Epithelial cell of esophagus (primary cell): ENCODE measurements at places on chromosomes 3 and 15.

GRCh38 chr3:38009807-38010591 is 19.4 kb downstream of the VILL start:
- no peak for DNase-seq

GRCh38 chr3:34934660-34935059 is 704.7 kb upstream of the ARPP21 start:
- DNase-seq, result no peak

- DNase-seq, result no peak
Measured at GRCh38 chr15:36117296-36117787, 462.1 kb upstream of the CDIN1 start.

DNA sequence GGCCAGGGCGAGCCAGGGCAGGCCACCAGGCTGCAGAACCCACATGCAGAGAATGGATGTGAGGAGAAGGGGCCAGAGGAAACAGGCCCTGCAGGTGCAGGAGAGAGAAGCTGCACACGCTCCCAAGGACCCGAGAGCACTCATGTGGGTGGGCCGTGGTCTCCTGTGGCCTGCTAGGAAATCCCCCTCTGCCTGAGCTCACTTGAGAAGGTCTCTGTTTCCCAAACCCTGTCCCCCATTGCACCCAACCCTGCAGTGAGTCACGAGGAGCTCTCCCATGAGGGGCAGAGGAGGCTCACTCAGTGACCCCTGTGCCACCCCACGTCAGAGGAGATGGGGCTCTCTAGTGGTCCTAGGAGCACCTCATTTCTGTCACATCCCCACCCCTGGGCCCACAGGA is 111.1 kb downstream of the KLF13 start:
- DNase-seq, result no peak

DNA sequence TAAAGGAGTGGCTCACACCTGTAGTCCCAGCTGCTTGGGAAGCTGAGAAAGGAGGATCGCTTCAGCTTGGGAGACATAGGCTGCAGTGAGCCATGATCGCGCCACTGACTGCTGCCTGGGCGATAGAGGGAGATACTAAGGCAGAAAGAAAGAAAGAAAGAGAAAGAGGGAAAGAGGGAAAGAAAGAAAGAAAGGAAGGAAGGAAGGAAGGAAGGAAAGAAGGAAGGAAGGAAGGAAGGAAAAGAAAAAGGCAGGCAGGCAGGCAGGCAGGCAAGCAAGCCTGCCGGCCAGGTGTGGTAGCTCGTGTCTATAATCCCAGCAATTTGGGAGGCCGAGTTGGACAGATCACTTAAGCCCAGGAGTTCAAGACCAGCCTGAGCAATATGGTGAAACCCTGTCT is 15.3 kb downstream of the SLC28A1 start:
- no peak for DNase-seq

DNA sequence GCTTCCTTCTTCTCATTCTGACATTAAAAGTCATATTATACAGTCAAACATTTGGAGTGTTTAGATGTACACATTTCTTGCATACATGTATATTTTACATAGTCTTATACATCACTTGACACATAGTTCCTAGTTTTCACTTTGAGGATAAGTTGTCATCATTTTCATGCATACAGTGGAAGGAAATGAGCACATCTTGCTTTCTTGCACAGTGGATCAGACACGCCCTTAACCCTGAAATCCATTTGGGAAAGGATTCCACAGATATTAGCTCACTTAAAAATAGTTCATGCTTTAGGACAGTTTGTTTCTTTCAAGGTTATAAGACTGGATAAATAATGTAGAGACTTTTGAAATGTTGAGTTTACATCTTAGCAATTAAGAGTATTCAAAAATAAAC is 148.6 kb upstream of the MME start:
- DNase-seq, result peak; percentile 51

DNA sequence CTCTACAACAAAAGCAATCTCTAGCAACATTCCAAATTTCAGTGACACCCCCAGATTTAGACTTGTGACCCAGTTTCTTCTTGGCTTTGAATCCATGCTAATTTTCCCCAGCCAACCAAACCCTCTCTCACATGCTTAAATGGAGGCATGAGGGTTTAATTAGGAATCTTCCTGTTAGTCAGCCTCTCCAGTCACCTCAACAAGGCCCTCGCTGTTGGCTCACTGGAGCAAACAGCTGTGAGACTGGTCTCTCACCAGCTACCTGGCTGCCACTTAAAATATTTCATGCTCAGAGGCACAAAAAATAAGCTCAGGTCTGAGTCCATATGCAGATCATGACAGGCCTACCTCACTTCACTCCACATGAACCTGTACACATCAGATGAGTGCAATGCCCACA is 630.4 kb upstream of the ADAMTS9 start:
- DNase-seq, result no peak

DNA sequence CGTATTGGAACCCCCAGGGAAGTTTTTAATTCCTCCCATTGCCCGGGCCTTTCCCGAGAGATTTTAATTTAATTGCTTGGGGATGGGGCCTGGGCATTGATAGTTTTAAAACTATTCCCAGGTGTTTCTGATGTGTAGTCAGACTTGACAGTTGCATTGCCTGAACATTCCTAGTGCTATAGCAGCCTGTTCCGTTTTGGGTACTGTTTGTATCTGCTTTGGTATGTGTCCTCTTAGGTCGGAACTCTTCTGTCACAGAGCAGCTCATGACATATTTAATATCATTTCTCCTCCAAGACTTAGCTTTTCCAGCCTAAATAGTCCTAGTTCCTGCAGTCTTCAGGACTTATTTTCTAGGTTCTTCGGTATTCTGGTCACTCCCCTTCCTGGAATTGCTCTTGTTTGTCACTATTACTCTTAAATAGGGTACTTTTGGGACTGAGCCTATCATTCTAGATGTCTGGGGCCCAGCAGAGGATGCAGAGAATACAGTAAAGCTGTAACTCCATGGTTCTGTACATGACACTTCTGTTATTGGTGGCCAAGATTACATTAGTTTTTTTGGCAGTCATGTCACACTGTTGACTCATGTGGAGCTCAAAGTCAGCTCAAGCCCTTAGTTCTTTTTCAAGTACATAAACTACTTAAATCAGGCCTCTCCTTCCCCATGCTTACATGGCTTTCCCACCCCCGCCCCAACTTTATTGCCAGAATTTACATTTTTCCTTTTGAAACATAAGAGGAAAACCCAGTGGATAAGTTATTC is 81.5 kb downstream of the BBX start:
- DNase-seq, result no peak

DNA sequence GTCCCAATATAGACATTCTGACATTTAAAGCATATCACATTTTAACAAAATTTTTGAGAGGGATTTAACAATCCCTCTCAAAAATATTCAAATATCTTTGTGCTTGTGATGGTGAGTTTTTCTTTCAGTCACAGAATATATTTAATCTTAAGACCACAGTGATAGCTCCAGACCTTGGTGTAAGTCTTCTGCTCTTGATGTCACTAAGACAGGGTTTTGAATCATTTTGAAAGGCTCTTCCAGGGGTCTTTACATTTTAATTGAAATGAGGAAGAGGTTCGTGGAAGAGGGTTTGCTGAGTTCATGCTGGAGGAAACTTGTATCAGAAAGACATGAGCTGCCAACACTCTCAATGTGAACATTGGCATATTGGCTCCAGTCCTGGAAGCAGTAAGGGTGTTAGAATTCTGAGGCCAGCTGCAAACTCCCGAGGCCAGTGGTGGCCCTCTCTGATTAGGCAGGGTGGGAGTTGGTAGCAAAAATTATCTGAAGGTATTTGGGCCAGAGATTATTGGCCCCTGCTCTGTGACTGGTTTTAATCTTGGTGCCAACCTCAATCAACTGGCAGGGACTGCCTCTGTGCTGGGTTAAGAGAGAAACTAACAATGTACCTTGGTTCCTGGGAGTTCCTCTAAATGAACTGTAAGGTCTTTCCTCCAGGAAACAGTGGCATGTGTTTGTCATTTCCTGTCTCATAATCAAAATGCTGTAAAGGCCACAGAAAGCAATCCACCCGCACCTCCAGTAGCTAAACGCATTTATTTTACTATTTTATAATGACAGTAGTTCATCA is 5.3 kb downstream of the POU1F1 start:
- no peak for DNase-seq

- no peak for DNase-seq
Measured at GRCh38 chr3:187019542-187020072, 89.3 kb downstream of the ST6GAL1 start.

- peak; percentile 25 for DNase-seq
Measured at GRCh38 chr15:60254416-60254815, 143.4 kb downstream of the ANXA2 start.

GRCh38 chr3:13068269-13069010 is 4.8 kb downstream of the IQSEC1 start:
- DNase-seq, result no peak

DNA sequence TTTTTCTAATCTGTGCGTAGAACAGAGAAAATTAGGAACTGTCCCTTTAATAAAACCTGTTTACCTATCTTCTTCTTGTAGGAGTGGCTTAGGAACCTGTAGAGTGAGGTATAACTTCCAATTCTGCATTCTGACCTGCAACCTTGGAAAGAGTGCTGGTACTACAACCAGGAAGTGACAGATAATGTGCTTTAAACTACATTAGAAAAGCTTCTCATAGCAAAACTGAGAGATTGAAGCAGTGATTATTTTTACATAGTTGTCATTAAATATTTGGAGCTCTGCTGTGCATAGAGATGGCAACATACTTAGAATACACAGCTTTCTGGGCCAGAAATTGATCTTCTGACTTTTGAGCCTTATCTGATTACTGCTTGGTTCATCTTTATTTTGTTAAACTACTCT is 50.4 kb upstream of the ZDHHC23 start:
- peak; percentile 76 for DNase-seq

DNA sequence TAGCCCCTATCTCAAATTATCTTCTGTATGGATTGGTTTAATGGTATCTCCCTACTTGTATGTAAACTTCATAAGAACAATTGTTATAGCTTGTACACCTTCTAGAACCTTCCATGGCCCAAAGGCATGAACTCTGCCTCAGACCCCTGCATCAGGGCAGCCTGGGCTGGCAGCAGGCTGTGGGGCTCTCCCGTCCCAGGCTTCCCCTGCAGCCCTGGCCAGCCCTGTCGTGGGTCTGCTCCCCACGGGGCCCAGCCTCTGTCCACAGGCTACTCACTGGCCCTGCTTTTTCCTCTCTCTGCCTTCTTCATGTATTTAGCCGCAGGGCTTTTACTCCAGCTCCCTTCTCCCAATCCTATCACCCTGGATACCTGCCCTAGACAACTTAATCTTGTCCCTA is 4.4 kb downstream of the SCN5A start:
- DNase-seq, result no peak

DNA sequence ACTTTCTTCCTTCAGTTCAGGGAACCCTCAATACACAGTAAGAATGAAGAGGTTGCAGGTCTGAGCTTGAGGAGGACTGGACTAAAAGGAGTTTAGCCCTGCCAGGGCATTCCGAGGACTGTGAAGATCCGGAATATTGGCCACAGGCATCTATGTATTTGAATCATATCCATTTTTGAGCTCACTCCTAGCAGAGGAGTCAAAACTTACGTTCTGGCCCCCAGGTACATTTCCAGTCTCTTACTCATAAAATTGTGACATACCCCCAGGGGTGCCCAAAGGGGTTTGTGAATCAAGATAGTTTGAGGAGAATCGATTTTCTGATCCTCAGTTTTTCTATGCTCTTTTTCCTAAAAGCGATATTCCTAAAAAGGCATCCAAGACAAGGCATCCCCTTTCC is 27.6 kb upstream of the SRP14 start:
- peak; percentile 36 for DNase-seq

DNA sequence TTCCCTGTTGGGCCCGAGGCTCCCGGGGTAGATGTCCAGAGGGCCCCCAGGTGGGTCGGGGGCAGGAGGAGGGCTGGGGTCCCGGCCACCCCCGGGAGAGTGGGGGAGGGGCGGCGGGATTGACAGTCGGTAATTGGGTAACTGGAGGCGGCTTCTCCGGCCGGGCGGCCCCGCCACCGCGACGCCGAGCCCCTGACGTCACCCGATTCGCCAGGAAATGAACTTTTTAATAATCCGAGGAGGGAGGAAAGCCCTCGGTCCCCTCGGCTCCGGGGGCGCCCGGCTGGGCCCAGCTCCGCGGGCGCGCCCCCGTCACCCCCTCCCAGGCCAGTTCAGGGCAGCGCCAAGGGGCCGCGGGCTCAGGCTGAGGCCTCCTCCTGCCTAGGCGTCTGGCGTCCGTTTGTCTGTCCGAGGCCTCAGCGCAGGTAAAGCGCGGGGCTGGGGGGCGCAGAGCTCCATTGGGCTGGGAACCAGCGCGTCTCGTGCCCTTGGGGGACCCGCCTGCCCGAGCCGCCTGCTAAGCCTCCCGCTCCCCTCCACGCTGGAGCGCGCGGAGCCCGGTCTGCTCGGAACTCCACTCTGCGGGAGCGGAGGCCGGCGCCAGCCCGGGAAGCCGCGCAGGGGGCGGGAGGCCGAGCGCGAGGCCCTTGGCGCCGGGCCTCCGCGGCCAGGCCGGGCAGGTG is 3.9 kb downstream of the GATA2 start:
- peak; percentile 19 for DNase-seq

DNA sequence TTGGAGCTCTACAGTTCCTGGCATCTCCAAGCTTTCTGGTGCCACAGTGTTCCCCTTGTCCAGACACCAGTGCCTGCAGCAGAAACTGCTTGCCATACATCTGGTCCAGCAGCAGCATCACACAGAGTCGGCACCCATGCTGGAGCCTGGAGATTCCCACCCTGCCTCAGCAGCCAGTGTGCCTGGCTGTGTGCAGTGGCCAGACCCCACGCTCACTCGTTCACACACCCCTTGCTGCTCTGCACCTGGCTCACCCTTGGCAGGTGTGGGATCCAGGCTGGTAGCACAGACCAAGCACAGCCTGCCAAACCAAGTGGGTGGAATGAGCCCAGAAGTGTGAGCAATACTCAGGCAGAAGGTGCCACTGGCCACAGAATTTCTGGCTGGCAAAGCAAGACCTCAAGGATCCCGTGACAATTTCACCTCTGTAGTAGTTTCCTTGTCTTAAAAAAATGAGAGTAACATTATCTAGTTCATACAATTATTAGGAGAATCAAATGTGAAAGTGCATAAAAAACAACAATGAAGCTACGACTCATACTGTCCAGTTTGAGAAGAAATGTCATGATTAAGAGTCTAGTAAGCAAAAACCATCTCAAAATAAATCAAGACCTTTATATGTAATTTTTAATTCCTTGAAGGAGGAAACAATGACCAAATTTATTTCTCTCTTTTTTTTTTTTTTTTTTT is 22.9 kb upstream of the ZBED2 start:
- peak; percentile 12 for DNase-seq

DNA sequence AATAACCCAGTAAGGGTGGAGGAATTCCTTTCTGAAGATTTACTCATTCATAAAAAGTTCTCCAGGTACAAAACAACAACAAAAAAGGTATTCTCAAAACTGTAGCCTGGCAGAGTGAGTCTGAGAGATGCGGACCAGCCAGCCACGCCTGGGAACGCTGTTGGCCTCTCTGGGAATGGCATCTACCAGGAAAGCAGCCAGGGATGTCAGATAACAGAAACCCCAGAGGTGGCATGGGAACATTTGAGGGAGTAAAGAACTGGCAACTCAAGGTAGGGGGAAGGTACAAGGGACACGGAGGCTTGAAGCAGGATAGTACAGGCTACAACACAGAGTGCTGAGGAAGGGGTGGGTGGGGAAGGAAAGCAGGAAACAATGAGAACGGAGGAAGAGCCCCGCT is 7.1 kb upstream of the AP3S2 start:
- DNase-seq, result no peak
